DMS 273 treated with DMSO at 0.1 percent for 48 hours (cell line): ENCODE measurements at places on chromosomes 7 and 10.

DNA sequence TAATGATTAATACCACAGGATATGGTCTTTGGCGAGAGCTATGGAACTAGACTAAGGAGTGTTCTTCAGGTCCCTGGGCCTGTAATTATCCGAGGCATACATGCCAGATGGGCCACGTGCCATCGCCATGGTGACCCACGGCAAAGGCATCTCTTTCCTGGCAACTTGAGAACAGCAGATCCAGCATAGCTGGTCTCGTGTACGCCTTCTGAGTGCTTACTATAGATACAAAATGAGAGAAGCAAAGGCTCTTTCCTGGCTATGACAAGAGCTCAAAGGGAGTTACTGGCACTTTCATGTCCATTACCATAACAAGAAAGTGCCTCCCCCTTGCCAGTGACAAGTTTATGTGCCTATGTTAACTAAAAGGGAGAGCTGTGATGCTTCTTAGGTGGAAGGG lies 26.0 kb upstream of the GLI3 start:
- DNase-seq = peak; percentile 32

DNA sequence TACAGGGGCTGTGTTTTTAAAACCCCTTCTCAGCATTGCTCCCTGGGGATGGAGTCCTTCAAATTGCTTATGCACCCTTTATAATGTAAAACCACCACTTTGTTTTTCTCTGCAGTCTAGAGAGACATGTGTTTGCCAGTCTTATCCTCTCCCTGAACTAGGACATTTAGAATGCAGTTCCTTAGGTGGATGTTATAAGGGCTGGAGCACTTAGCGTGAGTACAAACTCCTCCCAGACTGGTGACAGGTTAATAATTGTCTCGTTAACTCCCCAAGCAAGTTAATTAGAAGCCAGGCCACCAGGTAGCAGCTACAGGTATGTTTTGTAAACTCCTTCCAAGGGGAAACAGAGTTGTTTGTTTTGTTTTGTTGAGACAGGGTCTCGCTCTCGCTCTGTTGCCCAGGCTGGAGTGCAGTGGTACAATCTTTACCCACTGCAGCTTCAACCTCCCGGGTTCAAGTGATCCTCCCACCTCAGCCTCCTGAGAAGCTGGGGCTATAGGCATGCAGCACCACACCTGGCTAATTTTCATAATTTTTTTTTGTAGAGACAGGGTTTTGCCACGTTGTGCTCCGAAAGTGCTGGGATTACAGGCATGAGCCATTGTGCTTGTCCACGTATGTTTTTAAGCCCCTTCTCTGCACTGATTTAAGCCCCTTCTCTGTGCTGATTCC lies 100.2 kb downstream of the FAM107B start:
- DNase-seq = no peak

DNA sequence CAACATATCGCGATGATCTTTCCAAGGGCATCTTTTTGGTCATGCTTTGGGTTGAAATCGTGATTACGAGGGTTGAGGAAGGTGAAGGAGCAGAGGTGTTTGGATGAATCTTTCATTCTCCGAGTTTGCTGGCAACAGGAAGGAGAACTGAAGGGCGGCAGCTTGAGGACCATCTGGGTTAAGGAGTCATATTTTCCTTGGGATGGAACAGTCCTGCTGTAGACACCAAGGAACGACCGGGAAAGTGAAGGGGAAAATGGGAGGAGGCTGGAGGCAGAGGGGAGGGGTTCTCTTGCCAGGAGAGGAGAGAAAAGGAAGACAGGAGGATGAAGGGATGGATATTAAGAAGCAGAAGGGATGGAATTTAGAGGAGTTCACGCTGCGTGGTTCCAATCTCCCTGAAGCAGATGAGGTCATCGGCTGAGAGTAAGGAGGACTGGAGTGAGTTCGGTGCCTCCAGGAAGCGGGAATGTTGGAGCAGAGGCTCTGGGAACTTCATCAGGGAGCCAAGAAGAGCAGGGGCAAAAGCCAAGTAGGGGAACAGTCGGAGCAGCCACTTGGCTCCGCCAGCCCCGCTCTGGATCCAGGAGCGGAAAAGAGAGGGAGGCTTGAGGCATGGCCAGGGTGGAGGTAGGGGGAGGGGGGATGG lies 116.6 kb upstream of the GALNT17 start:
- peak; percentile 4 for DNase-seq

DNA sequence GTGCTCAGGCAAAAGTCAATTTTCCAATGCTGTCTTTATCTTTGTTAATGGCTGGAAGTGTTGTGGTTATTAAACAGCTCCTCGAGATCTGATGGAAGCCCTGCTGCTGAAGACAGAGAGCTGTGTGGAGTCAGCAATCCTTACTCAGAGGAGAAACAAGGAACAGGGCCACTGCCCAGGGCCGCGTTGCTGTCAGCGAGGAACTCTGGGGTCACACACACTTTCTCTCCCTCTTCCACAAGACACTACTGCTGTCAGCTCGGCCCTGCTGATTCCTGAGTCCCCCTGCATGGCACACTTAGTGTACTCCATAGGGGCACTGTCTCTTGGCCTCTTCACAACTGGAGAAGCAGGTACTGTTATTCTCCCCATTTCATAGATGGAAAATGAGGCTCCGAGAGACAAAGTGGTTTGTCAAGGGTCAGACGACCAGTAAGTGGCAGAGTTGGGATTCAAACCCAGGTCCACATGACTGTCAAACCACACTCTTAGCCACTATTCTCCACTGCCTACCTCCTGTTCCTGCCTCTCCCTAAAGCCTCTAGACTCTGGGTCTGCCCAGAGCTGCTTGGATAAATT lies 29.3 kb upstream of the PDCD4 start:
- DNase-seq = peak; percentile 28

GRCh38 chr10:132471484-132471883 lies 66.1 kb upstream of the INPP5A start:
- DNase-seq = no peak

DNA sequence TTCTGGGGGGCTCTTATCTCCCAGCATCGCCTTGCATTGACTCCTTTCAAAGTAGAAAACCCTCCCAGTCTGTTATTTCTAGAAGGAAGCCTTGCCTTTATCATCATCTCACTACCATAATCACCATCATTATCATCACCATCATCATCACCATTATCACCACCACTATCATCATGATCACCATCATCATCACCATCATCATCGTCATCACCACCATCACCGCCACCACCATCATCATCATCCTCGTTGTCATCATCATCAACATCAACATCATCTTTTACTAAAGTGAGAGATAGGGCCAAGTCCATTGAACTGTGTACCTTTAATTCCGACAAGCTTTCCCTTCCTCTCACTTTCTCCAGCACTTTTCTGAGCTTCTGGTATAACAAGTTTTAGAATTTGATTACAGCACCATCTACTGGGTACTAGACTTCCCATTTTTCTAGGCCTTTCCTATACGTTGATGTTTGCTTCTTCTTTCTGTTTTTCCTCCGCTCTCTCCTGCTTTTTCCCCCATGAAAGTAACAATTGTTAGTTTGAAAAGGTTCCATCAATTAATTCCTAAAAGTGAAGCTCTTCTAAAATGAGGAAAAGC lies 226.4 kb downstream of the BUB3 start:
- peak; percentile 3 for DNase-seq

- DNase-seq = no peak
Observed at GRCh38 chr10:66942407-66942806, 16.6 kb downstream of the LRRTM3 start.
